ENCODE measurements at places on chromosomes 12 and 14.

GRCh38 chr12:1907652-1908611, 10.5 kb downstream of the CACNA2D4 start:
- no peak for DNase-seq

DNA sequence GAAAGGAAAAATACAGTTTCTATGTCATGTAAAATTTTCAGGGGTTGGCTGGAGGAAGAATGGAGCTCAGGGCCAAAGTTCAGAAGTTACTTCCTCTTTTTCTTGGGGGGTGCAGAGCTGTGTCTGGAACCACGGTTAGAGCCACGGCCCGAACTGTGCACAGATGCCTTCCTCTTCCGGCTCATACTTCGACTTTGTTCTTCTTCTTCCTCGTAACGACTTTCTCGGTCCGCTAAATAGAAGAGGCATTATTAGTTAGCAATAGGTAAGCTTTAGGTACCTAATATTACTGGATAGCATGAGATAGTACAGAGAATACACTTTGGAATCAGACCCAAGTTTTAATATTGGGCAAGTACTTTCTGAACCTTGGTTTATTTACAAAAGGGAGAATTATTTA, 31.2 kb downstream of the SUPT16H start:
- DNase-seq: no peak

- no peak for DNase-seq
Observed at GRCh38 chr12:14950421-14950820, 11.0 kb downstream of the ARHGDIB start.

DNA sequence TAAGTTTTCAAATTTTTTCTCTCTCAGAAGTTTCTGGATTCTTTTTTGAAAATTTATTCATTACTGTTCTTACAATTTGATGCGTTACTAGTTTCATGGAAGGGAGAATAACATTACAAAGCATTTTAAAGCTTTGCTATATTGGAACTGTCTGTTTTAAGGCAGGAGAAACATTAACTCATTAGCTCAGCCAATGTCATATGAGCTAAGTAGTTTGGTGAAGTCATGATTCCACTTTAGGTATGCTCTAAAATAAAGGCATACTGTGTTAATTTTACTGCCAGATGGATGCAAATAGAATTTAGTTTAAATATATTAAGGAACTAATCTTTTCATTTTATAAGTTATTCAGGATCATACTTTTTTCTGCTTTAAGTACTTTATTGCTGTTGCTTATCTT, 46.0 kb downstream of the ARID2 start:
- DNase-seq: no peak

DNA sequence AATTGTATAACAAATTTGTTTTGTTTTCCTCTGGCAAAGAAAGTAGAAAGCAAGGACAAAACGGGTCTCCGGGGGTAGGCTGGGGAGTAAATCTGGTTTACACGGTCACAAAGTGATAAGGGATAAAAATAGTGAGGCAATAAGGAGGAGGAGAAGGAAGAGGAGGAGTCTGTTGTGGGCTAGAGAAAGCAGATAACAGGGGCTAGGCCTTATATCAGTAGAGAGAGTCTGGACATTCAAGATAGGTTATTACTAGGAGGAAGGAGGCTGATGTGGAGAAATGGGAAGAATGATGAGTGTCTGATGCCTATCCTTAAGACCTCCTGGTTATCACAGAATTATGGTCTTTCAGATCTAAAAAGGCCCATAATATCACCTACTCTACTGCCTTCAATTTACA, 83.2 kb upstream of the SSTR1 start:
- DNase-seq: no peak

GRCh38 chr14:59439256-59439965, 25.8 kb downstream of the GPR135 start:
- DNase-seq: no peak

GRCh38 chr14:55333711-55334485, 62.7 kb downstream of the FBXO34 start:
- DNase-seq: no peak

- DNase-seq: no peak
Observed at GRCh38 chr12:120131116-120131515, 14.6 kb upstream of the RAB35 start.

DNA sequence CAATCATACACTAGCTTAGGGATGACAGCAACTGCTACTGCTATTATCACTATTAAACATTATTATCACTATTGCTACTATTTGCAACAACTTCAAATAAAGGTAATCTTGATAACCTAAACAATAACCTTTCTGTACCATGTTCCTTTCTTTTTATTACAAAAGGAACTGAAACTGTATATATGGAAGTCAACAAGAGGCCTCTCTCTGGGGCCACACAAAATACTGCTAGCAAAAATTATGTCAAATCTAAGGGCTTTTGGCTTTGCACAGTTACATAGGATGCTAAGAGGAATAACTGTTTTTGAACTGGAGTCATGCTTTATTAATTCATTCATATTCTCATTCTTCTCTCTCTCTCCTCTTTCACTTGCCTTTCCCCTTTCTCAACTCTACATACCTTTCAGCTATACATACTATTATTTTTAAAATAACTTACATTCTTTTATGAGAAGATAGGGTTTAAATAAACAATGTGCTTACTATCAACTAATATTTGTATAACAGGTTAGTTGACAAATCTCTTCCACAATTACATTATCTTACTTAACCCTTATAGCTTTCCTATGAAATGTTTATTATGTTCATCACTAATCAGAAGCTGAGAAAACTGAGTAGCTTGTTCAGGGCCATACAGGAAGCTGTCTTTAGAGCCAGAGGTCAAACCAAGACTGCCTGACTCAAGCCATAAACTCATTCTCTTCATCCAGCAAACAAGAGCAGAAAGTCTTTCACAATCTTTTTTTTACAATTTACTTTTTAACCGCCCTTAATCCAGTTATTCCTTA, 25.7 kb downstream of the SPTSSA start:
- DNase-seq: peak; percentile 16

DNA sequence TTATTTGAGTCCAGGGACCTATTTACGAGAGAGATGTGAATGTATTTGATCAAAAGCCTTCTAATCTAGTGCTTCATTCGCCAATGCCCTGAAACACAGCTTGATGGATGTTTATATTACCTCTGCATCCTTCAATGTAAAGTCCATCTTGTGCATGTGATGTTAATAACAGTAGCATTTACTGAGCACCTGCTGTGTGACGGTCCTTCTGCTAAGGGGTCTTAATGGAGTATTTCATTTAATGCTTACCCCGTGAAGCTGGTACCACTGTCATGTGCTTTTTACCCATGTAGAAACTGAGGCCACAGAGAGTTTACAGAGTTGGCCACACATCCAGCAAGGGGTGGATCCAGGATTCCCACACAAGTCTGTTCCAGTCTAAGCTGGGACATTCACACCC, 237.3 kb downstream of the ADGRD1 start:
- no peak for DNase-seq

- no peak for DNase-seq
Observed at GRCh38 chr12:40011775-40012129, 94.1 kb downstream of the SLC2A13 start.

- DNase-seq: no peak
Observed at GRCh38 chr12:65217086-65217485, 47.7 kb downstream of the LEMD3 start.

DNA sequence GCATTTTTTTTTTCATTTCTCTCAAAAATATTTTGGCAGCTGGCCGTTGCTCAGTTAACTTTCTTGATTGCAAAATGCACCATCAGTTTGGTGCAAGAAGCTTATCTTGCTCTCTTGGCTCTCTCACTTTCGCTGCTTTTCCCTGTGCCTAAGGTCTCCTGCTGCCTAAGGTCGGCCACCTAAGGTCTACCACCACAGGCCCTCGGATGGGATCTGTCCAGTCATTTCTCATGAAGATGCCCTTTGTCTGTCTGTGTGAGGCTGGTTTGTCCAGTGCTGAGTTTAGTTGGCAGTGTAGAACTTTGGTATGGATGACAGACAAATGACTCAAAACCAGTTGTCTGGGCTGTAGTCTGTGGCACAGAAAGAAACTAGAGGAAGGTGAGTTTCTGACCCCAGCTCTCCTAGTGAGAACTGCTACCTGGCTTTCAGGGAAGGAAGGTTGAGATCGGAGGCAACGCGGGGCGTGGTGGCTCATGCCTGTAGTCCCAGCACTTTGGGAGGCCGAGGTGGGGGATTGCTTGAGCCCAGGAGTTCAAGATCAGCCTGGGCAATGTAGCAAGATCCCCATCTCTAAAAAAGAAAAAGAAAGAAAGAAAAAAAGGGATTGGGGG, 2.6 kb downstream of the MLXIP start:
- no peak for DNase-seq

- DNase-seq: no peak
Observed at GRCh38 chr12:31722580-31722979, 6.2 kb downstream of the AMN1 start.

DNA sequence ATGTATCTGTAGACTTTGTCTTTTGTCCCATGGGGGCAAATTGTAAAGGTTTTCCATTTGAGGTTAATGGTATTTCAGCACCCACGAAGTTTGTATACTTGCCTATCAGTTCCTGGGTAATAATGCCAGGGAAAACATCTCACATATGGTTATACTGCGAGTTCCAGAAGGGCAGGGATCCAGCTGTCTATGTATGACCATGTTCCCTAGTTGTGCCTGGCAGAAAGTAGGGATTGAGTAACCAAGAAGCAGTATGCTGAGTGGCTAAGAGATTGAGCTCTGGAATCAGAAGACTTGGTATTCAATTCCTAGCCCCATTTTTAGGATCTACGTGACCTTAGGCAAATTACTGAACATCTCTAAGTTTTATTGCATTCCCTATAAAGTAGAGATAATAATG, 173.2 kb upstream of the PWP1 start:
- no peak for DNase-seq

- DNase-seq: no peak
Observed at GRCh38 chr12:110366321-110367142, 37.0 kb downstream of the ANAPC7 start.

DNA sequence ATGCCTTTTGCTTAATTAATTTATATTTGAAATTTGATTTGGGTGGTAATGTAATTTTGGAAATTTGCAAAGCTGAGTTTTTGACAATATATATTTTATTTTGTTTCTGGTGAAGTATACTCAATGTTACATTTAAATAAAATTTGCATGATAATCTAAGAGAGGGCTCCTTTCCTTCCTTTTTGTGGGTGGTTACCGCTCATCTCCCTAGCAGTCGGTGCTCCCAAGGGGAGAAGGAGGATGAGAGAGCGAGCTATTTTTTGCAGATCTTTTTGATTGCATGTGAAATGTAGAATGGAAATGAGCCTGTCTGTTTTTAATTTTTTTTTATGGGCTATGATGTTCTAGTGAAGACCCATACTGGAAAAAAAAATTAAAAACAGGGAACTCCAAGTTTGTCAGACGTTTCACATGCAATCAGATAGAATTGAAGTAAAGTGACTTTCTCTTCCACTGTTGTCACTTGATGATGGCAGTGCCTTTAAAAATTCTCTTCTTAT, 39.8 kb downstream of the MSRB3 start:
- DNase-seq: no peak

Measured in GM04504 (cell line).